Left renal pelvis (tissue), 4 donors: ENCODE measurements at places on chromosomes 2 and 18. TPM values are rescaled to one million over a fixed set of nuclear protein-coding genes. Genes with fewer than 3 reads are reported as not detected.

- DNase-seq, result no peak
These were observed 244.9 kb downstream of the IRS1 start for GRCh38 chr2:226554701-226555100.

DNA sequence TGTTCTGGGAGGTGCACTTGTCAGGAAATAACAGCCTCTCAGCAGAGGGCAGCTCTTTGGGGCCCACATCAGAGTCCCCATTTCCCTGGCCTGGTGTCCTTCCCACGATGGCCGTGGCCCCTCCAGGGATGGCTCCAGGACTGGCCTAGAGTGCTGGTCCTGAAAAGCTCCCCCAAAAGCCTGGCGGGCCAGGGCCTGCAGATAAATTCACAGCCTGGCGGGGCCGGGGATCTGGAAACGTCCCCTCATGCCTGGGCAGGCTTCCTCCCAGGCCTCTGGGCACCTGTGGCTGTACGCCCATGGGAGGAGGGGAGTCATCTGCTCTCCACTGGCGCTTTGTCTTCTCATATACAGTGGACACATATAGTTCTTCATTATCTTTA, 52.6 kb upstream of the HS6ST1 start:
- DNase-seq, result no peak

The TMEM178A gene
- polyA plus RNA-seq, result 21.0 TPM

The GALR1 gene
- 0.12 TPM for polyA plus RNA-seq

The FSIP2 gene
- polyA plus RNA-seq, result 2.9 TPM

GRCh38 chr2:43927442-43927841, 68.3 kb downstream of the LRPPRC start:
- DNase-seq, result no peak

- no peak for DNase-seq
These were observed 597 bp downstream of the PECR start for GRCh38 chr2:216081012-216081411.

- no peak for DNase-seq
These were observed 74.0 kb upstream of the FZD7 start for GRCh38 chr2:201959626-201960025.

DNA sequence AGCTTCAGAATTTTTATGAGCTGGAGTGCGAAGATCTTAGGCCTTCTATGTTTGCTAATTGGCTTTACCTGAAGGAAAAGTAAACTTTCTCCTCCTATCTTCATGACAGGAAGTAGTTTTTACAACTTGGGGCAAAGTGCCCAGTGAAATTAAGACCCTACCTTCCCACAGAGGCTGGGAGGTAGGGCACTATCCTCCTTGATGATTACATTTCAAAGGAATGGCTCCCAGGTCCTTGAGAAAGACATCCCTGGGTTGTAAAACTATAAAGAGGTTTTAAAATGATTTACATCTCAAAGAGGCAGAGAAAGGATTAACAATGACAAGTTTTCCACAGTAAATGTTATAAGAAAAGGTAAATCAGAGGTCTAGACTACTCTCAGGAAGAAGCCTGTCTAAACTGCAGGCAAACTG, 155.8 kb downstream of the CDH7 start:
- DNase-seq, result peak; percentile 29

The TUBA4B gene
- not detected for polyA plus RNA-seq

The PGAP1 gene
- 33.9 TPM for polyA plus RNA-seq
